ENCODE measurements at places on chromosomes 3 and 15.

- peak; percentile 98 for DNase-seq
These were observed 213.2 kb upstream of the IL12A start for GRCh38 chr3:159775372-159775961.

- DNase-seq = no peak
These were observed 71.1 kb downstream of the CHSY1 start for GRCh38 chr15:101180620-101181307.

- DNase-seq = no peak
These were observed 194.5 kb downstream of the CPNE4 start for GRCh38 chr3:131840156-131840797.

GRCh38 chr15:99729920-99730319 is 3.3 kb downstream of the LYSMD4 start:
- peak; percentile 39 for DNase-seq

- DNase-seq = no peak
These were observed 6.2 kb downstream of the TMEM39A start for GRCh38 chr3:119457246-119457645.

GRCh38 chr15:36778531-36778930 is 199.1 kb downstream of the CDIN1 start:
- DNase-seq = no peak

DNA sequence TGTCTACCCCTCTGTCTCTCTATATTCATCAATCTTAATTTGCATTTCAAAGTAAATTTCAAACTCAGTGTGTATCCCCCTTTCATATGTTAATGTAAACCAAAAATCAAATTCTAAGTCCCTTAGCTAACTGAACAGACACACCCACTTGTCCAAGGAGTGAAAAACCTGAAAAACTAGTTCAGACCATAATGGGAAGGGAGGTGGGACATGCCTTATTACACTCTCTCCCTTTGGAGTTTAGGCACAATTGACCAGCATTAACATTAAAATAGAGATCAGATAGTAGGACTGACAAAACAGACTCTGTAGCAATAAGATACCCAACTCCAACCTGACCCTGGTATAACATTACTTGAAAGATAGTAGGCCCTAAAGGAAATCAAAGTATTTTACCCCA is 247.7 kb upstream of the GADL1 start:
- DNase-seq = no peak

DNA sequence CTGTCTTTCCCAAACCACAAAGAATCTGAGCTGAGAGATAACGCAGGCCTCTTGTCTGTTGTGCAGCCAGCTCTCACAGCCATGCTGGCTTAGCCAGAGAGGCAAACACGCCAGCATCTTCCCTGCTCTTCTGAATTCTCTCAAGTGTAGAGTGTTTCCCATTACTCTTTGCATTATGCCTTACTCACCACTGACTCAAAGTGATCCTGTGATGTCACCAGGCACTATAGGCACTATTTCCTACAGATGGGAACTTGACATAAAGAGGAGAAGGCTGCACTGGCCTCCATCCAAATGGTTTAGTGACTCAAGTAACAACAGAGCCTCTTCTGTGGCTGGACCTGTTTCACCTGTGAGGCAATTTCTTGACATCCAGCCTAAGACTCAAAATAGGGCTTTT is 44.4 kb downstream of the PDZRN3 start:
- peak; percentile 3 for DNase-seq

All from H4 (cell line).